H54 (cell line): ENCODE measurements at places on chromosomes 6 and 20.

DNA sequence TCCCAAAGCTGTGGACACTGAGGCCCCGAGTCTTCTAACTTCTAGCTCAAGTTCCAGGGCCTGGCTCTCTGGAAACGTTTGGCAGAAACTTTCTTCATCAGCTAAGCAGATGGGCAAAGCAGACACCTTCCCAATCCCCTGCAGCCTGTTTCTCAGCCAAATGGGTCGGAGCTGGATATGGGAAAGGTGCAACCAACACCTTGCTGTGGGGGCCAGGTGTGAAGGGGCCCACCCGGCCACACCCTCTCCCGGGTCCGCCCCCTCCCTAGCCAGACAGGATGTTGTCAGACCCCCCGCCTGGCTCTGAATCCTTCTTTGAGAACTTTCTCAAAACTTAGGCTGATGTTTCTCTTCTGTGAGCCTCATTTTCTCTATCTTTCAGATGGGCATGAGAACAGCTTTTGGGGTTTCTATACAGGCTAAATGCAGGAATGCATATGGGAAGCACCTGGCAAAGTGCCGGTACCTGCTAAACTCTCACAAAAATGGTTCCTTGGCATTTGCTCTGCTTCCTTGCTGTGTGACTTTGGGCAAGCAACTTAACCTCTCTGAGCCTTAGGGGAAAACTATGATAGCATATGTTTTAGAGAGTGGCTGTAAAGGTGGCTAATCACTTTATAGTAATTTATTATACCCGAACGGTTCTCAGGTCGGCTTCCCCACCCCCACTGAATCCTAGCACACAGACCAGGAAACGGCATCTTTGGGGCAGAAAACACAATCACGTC is 1.8 kb downstream of the SNAI1 start:
- no peak for DNase-seq

DNA sequence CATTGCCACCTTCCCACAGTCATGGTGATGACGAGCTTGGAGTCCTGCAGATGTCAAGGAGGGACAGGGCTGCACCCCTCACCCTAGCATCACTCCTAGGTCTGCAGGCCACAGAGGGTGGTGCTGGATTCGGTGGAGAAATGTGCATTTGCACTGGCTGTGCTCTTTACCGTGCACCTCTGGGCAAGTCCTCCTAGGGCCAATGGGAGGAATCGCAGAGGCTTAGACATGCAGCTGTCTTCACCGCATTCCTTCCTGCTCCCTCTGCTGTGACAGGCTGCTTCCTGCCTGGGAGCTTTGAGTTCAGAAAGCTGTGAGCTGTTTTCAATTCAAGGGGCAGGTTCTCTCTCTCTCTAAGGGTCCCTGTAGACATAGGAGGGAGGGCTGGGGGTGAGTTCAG is 85.1 kb downstream of the EDN3 start:
- no peak for DNase-seq

DNA sequence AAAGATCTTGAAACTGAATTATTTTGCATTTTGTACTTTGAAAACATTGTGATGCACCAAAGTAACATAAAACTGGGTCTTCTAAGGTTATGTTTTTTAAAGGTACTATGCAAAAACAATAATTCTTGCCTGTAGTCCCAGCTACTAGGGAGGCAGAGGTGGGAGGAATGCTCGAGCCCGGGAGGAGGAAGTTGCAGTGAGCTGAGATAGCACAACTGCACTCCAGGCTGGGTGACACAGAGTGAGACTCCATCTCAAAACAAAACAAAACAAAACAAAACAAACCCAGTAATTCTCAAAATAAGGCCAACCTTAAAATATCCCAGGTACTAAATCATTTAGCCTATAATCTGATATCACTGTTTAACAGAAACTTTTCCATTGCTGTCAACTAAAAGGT is 269.6 kb downstream of the KHDC1L start:
- no peak for DNase-seq

DNA sequence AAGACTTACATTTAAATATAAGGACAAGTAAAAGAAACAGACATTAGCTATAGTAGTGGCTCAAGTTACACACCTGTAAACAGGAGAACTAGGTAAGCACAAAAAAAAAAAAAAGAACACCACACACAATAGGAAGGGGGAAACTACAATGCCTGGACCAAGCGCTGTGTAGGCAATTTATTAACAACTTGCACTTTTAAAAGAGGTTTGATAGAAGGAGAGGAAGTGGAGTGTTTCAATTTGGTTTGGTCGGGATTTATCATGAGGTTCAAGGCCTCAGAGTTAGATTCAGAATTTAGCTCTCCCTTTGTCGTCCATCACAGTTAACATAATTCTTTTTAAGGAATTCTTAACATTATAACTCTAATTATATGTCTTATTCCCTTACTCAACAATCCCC is 1.1 kb upstream of the USP49 start:
- DNase-seq, result no peak

DNA sequence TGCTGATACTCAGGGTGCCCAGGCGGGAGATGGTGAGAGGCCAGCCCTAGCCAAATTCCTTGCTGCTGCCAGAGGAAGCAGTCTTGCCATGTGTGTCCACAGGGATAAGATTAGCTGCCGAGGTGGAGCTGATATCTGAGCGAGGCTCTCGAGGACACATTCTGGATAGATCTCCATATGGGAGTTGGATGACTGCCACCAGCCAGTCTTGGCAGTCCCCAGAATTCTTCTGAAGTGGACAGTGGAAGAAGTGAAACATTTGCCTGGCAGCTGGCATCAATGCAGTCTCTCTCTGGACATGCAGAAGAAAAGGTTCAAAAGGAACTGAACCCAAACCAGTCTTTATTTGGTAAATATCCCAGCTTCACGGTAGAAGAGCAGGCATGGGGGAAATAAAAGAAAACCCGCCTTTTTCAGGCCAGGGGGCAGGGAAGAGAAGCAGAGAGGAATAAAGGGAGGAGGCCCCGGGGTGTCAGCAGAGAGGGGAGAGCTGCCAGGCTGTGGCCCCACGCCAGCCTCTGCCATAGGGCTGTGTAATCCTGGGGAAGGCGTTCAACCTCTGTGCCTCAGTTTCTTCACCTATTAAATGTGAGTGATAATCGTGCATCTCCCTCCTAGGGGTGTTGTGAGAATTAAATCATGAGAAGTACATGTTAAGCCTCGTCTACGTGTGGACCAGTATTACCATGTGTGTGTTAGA is 3.7 kb upstream of the FUCA2 start:
- DNase-seq, result no peak

- no peak for DNase-seq
Observed at GRCh38 chr6:123997223-123997622, 193.6 kb downstream of the NKAIN2 start.

GRCh38 chr6:139912735-139913400 is 538.4 kb upstream of the CITED2 start:
- no peak for DNase-seq

- no peak for DNase-seq
Observed at GRCh38 chr6:158332237-158332636, 20.0 kb downstream of the TULP4 start.

GRCh38 chr6:154304191-154304590 is 52.4 kb downstream of the IPCEF1 start:
- DNase-seq, result no peak

GRCh38 chr6:130776287-130776925 is 50.8 kb upstream of the SMLR1 start:
- no peak for DNase-seq

GRCh38 chr6:4928426-4928825 is 75.4 kb downstream of the RPP40 start:
- DNase-seq, result no peak

- DNase-seq, result no peak
Observed at GRCh38 chr20:59623583-59623982, 19.2 kb downstream of the PHACTR3 start.

- no peak for DNase-seq
Observed at GRCh38 chr20:59153832-59154231, 9.8 kb upstream of the ZNF831 start.

DNA sequence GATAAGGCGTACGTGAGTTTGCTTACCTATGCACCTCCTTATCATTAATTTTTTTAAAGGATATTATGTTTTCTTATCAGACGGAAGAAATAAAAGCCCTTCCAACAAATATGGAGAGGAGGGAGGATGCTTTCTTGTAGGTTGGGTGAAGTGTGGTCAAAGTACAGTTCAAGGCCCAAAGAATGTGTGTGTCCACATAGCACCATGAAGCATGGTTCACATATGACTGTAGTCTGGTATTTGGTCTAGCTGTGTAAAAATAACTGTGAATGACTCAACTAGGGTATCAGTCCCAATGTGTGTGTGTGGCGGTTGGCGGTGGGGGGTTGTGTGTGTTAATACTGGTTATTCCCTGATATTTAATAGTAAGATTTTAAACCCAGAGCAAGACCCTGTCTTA is 212.7 kb downstream of the TMEM242 start:
- DNase-seq, result no peak

GRCh38 chr6:26075063-26075717 is 12.0 kb upstream of the HFE start:
- DNase-seq, result no peak

DNA sequence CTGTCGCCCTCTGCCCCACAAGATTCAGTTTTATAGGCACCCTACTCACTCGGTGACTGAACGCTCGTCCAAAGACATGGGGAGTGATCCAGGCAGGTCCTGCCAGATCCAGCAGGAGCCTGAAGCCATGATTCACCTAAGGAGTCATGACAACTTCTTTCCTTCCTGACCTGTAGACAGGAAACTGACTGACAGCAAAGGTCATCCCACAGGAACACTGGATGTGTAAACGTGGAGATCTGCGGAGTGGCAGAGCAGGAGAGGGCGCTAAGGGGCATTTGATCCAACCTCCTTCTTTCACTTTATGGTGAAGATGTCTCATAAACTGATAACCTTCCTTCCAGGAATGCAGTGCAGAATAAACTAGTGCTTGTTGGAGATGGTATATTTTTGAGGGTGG is 192.2 kb downstream of the GJA10 start:
- no peak for DNase-seq

DNA sequence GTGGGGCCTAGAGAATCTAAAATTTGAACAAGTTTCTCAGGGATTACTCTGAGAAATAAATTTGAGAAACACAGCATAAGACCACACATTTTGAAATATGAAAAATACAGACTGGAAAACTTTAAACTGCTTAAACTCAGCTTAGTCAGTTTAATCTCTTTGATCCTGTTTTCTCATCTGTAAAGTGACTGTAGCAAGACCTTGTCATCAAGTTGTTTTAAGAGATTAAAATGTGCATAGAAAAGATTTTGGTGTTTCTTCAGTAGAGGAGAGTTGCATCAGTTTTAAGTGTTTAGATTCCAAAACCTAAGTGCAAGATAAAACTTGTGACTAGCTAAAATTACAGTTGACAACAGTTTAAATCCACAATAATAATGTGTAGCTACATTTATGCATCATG is 8.1 kb upstream of the BCKDHB start:
- DNase-seq, result no peak

DNA sequence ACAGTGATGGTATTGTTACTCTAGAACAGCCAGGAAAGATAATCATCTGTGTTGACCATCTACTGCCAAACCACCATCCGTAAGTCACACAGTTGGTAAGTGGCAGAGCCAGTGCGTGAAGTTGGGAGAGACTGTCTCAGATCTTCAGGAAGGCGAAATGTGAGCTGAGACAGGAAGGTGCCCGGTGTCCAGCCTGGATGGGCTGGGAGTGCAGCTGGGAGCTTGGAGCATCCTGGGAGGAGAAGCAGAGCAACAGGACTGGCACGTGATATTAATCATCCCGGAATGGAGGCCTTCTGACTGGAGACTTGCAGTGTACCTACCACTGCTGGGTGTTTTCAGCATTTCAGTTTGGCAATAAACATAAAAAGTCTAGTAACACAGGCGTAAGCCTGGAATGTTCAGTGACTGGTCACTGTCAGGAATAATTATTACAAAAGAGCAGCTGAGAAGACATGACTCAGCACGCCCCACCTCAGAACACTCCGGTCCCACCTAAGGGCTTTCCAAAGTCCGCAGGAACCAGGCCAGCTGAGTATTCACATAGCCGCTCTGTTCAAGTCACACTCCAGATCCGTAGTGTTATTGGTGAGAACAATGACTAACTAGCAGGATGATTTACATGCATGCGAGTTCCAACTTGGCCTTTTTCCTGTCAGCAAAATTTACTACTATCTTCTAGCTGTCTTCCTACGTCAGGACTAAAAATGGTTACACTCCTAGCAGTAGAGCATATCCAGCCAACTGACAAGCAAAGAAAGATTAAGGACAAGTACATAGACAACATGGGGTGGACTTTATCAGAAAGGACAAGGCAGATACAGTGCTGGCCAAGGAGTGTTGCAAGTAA is 45.1 kb upstream of the PNRC1 start:
- peak; percentile 48 for DNase-seq

GRCh38 chr6:150676344-150676743 is 76.7 kb downstream of the PLEKHG1 start:
- no peak for DNase-seq

GRCh38 chr6:2132416-2132815 is 113.0 kb downstream of the GMDS start:
- DNase-seq, result no peak

DNA sequence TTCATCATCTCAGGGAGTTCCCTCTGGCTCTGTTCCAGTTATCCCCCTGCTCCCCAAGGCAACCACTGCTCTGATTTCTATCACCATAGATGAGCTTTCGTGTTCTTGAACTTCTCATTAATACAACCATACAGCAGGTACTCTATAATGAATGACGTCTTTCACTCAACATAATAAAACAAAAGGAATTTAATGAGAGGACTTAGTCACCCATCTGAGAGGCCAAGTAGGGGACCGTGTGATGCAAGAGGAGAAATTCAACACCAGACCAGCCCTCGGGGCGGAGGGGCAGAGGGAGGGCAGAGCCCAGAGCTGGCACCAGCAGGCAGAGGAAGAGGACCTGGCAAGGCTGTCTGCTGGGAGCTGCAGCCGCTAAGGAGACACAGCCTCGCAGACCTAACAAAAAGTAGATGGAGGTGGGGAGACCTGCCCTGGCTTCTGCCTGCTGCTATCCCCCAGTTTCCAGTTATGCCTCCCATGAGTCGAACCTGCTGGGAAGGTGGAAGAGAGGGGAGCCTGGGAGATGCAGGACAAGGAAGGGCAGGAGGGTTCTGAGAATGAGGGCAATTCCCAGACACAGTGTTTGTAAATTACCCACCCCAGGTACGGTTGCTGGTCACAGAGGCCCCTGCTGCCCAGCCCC is 13.8 kb downstream of the CCN5 start:
- peak; percentile 92 for DNase-seq

GRCh38 chr20:41218466-41218865 is 81.1 kb downstream of the PLCG1 start:
- DNase-seq, result no peak

GRCh38 chr20:48824830-48825565 is 2.8 kb downstream of the PREX1 start:
- no peak for DNase-seq

DNA sequence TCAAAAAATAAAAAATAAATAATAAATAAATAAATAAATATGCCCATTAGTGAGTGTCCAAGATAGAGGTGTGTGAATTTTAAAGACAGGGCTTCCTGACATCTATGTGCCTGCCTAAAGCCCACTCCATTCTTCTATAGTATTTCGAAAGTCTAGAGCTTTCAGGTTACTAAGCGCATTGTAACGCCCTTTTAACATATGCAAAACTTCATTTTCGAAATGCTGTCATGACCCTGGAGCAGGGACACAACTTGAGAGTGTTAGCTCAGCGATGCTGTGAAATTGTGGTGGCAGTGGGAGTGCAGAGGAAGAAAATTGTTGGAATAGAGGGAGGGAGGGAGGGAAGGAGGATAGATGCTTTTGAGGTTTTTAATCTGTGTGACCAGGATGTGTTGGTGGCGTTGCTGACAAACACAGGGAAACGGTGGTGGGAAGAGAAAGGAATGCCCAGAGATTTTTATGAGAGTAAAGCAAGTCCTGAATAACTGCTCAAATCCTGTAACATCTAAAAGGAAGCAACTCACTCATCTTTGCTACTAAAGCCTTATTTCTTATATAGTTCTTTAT is 169.3 kb downstream of the ARID1B start:
- no peak for DNase-seq
